ENCODE measurements at places on chromosomes 12 and 14. TPM values are rescaled to one million over a fixed set of nuclear protein-coding genes. Genes with fewer than 3 reads are reported as not detected.

- peak; percentile 73 for DNase-seq
These were observed 2.7 kb upstream of the CDKN1B start for GRCh38 chr12:12714276-12715021.

TAS2R14 gene
- 5.0 TPM for polyA plus RNA-seq

DNA sequence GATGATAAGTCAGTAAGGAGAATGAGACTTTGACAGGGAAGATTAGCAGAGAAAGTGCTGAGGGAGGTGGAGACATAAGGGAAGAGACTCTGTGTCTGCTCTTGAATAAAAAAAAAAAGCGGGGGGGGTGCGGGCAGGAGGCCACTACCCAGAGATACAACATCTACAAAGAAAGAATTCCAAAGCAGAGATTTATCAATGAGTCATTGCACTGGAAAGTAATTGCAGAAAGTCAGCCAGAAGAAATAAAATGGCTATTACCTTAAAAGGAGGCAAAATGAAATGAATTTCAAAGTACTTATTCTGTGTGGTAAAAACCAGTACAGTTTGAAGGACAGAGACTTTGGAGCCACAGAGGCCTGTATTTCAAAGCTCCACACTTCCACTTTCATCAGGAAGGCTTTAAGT, 267.1 kb upstream of the PRKD1 start:
- DNase-seq = peak; percentile 90

- no peak for DNase-seq
These were observed 70.8 kb downstream of the RNF34 start for GRCh38 chr12:121470751-121471150.

DNA sequence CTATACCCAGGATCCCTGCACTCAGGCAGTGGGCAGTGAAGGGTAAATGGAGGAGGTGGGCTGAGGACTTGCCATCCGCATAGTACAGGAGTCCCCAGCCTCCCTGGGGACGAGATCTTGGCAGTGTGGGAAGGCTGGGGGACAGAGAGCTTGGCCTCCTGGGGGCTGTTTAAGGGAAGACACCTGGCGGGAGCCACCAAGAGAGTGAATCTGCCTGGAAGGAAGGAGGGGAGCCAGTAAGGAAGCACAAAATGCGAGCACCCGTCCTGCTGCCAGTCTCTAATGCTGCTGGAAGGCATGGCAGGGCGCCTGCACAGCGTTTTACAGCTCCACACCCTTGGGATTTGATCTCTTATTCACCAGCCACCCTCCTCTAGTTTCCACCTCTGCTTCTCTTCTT, 7.4 kb upstream of the KRT2 start:
- no peak for DNase-seq

DNA sequence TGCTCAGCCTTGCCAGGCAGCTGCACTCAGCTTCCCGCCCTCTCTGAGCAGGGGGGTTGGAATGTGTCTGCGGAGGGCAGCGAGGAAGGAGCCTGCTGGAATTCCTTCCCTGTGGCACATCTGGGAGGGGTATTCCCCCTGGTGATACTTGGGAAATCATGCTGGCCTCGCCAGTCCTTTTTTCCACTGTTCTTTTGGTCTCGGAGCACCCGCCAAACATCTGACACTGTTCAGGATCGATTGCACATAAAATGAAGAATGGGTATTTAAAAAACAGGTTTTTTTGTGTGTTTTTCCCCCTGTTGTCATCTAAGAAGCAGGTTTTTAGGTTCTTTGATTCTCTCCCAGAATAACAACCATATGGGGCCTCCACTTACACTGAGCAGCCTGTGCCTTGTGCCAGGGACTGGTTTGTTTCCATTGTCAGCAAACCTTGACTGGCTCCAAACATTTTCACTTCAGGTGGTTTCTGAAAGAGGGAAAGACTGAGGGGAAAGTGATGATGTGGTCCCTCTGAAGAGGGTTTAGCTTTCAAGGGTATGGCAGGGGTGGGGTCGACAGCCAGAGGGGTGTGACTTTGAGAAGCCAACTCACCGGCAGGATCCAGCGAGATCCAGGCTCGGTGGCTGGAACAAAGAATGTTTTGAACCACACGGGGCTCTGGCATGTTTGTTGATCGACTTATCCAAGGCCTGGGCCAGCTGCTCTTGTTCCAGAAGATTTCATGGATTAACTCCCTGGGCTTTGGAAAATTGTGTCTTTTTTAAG, 215.1 kb downstream of the CACNA1C start:
- DNase-seq = no peak

DNA sequence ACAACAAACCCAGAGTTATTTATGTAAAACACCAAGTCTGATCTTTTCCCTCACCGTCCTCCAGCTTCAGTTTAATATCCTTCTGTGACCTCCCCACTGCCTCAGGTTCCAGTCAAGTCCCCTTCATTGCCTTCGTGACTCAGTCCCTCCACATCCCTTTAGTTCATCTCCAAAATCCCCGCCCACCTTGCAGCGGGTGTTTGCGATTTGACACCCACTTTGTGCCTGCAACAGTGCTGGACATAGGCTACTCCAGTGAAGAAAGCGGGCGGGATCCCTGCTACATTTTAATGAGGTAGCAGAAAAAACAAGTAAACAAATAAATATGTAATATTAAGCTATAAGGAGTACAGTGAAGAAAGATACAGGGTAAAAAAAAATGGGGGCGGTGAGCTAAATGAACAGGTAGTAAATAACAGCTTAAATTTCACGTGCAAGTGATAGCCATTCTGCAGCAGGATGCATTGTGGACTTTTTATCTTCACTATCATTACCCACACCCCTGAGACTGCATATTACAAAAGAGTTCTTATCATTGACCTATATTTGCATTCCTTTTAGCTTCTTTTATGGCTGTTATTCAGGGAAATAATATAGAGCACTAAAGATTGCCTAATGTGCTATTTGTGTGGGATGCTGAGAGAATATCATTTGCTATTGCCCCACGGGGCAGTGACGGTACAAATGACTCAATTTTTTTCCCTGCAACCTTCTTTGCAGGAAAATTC, 222.8 kb upstream of the NUDT4 start:
- no peak for DNase-seq

DNA sequence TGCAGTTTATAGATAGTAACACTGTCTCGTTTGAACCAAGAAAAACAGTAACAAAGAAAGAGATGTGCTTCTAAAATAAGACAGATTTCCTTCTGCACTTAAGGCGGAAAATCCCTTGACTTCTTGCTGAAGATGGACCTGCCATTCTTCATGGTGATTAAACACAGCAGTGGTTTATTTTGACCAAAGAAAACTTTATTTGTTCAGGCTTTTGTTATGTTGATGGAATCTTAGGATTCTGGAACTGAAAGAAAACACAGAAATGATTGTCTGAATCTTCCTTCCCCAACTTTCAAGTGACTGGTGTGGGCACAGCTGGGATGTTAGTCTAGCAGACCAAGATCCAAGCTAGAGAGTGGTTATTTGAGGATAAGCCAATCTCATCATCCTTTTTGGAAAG, 72.2 kb downstream of the DACT1 start:
- DNase-seq = no peak

DNA sequence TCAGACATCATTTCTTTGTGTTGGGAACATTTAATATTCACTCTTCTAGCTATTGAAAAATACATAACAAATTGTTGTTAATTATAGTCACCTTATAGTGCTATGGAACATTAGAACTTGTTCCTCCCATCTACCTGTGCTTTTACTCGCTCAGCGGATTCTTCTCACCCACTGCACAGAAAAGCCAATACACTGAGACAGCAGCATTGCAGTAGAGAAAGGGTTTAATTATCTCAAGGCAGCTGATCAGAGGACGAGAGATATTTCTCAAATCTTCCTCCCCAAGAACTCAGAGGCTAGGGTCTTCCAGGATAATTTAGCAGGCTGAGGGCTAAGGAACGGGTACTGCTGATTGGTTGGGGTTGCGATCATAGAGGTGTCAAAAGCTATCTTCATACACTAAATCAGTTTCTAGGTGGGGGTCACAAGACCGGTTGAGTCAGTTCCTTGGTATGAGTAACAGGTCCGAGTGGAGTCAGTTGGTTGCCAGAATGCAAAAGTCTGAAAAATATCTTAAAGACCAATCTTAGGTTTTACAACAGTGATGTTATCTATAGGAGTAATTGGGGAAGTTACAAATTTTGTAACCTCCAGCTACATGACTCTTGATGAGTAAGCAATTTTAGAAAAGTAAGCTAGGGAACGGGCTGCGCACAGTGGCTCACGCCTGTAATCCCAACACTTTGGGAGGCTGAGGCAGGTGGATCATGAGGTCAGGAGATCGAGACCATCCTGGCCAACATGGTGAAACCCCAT, 173.1 kb downstream of the FBXL14 start:
- DNase-seq = no peak

- DNase-seq = no peak
These were observed 276.2 kb downstream of the SSPN start for GRCh38 chr12:26471560-26471959.

GRCh38 chr14:61754627-61755381, 7.4 kb upstream of the SNAPC1 start:
- no peak for DNase-seq

Measured in muscle of back (tissue), 13 donors.